ENCODE measurements at places on chromosomes 5 and 9.

DNA sequence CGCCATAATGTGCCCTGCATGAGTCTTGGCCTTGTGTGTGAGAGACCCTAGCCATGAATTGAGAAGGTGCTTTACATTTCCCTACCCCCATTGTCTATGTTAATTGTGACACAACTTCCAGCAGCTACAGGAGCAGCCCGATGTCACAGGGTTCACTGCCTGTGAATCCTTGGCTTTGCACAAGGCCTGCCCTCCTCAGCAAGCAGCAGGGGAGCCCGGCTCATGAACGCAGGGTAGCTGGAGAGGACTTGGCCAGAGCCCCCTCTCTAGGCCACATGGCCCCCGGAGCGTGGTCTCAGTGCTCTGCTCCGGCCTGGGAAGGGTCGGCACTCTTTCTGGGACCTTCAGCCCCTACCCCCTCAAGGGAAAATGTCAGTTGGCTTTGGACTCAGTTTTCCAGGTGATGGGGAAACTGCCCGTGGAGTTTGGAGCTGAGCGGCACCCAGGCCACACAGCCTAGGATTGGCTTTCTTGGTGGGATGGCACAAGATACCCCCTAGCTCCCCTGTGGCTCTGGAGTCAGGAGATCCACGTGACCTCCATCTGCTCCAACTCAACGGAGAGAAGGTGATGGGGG, 160.8 kb downstream of the DAB2IP start:
- no peak for DNase-seq

DNA sequence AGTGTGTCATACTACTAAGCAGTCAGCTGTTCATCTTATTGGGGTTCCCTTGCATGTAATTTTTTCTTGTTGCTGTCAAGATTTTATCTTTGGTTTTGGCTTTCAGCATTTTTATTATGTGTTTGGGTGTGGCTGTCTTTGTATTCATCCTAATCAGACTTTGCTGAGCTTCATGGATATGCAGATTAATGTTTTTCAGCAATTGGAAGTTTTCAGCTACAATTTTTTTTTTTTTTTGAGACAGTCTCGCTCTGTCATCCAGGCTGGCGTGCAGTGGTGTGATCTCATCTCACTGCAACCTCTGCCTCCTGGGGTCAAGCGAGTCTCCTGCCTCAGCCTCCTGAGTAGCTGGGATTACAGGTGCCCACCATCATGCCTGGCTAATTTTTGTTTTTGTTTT, 108.8 kb downstream of the BARX1 start:
- no peak for DNase-seq

DNA sequence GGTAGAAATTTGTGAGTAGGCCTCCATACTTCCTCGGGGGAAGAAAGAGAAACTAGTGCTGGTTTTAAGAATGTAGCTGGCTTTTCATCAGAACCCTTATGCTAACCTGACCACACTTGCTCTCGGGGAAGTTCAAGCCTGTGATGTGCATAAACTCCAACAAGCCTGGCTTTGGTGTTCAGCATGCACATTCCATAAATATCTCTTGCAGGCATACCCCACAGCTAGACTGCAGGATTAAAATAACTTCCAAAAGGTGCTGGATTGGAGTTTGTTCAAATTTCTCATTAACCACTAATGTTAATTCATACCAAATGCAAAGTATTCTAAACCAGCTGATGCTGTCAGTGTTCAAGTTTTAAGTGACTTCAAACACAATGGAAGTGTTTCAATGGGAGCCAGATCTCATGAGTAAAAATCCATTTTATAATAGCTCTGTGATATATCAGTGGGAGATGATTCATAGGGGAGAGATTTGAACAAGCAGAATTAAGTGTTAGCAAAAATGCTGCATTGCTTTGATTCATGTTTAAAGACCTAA, 79.4 kb downstream of the NPR3 start:
- no peak for DNase-seq

DNA sequence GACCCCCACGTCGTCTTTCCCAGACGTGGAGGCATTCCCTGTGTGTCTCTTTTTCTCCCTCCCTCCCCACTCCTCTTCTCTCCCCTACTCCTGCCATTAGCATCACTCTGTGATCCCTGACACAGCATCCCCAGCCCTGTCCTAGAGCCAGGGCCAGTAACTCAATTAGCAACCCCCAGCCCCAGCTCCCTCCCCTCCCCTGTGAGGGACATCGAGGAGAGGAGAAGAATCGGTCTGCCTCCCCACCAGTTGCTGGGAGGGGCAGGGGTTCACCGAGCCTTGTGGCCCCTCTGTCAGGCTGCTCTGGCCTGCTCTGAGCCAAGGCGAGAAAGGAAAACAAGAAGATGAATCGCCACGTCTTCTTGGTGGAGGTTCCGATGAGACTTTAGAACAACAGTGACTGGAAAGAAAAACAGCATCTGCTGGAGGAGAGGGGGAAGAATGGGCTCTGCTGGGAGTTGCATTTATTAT, 123.1 kb downstream of the PAPPA start:
- DNase-seq: no peak

DNA sequence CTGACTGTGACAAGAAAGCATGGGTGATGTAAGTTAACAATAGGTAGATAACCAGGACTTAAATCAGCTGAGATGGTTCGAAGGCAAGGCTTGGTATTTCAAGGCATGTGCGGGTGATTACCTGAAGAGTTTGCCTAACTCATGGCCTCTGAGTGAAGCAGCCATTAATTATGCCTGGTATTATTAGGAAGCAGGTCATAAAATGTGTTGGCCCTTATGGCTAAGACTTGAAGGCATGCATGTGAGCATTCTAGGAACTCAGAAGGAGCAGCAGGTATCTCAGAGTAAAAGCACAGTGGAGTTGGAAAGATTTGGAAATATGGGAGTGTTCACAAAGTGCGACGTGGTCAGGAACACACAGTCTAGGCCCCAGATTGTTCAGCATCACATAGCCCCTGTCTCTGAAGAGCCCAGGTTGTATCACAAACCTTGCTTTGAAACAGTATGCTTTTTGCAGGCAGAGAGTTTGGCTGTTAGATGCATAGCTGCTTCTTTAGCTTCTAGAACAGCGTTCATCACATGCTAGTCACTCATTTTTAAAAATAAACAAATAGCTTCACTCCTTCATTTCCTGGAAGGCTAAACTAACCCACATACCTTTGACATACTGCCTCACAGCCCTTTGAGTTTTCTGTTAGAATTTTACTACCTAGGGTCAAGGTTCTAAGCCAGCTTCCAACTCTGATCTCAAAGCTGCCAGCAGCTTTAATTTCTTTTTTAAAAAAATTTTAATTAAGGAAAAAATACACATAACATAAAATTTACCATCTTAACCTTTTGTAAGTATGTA, 2.1 kb downstream of the HEXB start:
- no peak for DNase-seq

Measured in activated T-cell treated with anti-CD3 and anti-CD28 coated beads for 1 hour (primary cell).